ENCODE measurements at places on chromosomes 3 and 15. TPM values are rescaled to one million over a fixed set of nuclear protein-coding genes. Genes with fewer than 3 reads are reported as not detected.

Gene YEATS2
- 58.8 TPM for total RNA-seq

Gene STRIT1
- not detected for total RNA-seq

Gene CCDC54
- not detected for total RNA-seq

Gene TRIM42
- total RNA-seq = not detected

Gene SOX14
- not detected for total RNA-seq

Gene MESP2
- 0.19 TPM for total RNA-seq

Gene CLDN1
- 1.3 TPM for total RNA-seq

Data from vein endothelial cell (primary cell).